Uterine smooth muscle cell (primary cell): ENCODE measurements at places on chromosomes 1 and 21. TPM values are rescaled to one million over a fixed set of nuclear protein-coding genes. Genes with fewer than 3 reads are reported as not detected.

Gene SPRR2F
- total RNA-seq: not detected in 2 replicates

Gene PSEN2
- 26.0 and 34.7 TPM in 2 replicates for total RNA-seq

Gene TMPRSS2
- total RNA-seq: under 0.01 TPM in 1 of 2 replicates, not detected in the other

Gene HSD3B2
- not detected in 2 replicates for total RNA-seq

Gene AJAP1
- total RNA-seq: 0.11 and 0.12 TPM in 2 replicates

Gene ADCY10
- total RNA-seq: under 0.01 TPM in 2 replicates

Gene CFAP74
- not detected in 2 replicates for total RNA-seq

Gene TRIM45
- 5.4 and 6.3 TPM in 2 replicates for total RNA-seq

Gene OR2G6
- total RNA-seq: not detected in 2 replicates

Gene KCNK1
- 28.7 and 32.8 TPM in 2 replicates for total RNA-seq

Gene RYR2
- under 0.01 TPM in 1 of 2 replicates, not detected in the other for total RNA-seq

Gene TMCC2
- total RNA-seq: 3.2 and 4.7 TPM in 2 replicates

Gene S1PR1
- 11.0 and 12.2 TPM in 2 replicates for total RNA-seq

Gene SELENBP1
- total RNA-seq: 22.2 and 25.0 TPM in 2 replicates

Gene F13B
- total RNA-seq: not detected in 2 replicates

Gene LGR6
- not detected in 2 replicates for total RNA-seq

Gene TDRD5
- under 0.01 TPM in 1 of 2 replicates, not detected in the other for total RNA-seq
